ENCODE measurements at places on chromosomes 16 and 17. TPM values are rescaled to one million over a fixed set of nuclear protein-coding genes. Genes with fewer than 3 reads are reported as not detected.

Gene KRTAP9-6
- not detected for total RNA-seq

Gene MT1G
- total RNA-seq = not detected

Gene CPNE7
- 6.2 TPM for total RNA-seq

Gene TUBB3
- not detected for total RNA-seq

Gene MYH11
- total RNA-seq = 3,048 TPM

Gene PROCA1
- not detected for total RNA-seq

DNA sequence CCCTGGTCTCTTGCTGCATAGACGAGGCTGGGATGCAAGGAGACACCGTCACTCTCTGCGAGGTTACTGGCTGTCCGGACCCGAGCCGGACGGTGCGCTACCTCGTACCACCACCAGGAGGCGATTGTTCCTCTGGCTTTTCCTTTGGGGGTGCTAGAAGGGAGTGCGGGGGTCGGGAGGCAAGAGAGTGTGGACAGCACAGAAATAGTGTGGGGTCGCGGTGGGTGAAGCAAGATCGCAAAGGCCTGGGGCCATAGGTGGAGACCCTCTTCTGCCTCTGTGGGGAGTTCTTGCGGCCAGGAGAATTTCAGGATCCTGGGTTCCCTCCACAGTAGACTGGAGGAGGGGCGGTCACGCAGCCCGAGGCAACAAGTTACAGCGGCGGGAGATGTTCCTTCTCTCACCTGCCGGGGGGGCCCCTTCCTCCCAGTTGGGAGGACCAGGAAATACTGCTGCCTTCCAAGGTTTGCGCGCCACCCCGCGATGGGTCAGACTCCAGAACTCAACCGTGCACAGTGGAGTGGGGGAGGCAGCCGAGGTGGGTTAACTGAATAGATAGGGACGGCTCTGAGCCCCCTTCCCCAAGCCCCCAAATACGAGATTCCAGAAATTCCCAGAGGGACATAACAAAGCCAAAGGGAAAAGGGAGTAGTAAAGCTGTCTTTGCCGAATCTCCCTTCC is 6.9 kb downstream of the PHOSPHO1 start:
- no peak overlapping the region for H3K27ac ChIP-seq
- H3K4me3 ChIP-seq = peak overlapping the region; percentile 39
- no peaks in the 10 kb centered on the region for H3K36me3 ChIP-seq
- peak; percentile 68 for DNase-seq
- H3K4me1 ChIP-seq = peaks cover 29% of the 10 kb centered on the region

DNA sequence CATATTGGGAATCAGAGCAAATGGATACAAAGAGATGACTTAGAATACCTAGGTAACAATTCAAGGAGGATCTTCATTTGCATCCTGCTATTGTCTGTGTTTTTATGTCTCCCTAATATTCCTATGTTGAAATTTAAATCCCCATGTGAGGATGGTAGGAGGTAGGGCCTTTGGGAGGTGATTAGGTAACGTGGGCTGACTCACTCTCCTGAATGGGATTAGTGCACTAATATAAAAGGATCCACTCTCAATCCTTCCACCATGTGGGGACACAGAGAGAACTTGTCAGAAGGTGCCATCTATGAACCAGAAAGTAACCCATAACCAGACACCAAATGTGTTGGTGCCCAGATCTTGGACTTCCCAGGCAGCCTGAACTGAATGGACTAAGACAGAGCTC is 83.4 kb downstream of the CDH8 start:
- no peaks in the 10 kb centered on the region for H3K36me3 ChIP-seq
- H3K27me3 ChIP-seq = no peaks in the 10 kb centered on the region
- no peaks in the 10 kb centered on the region for H3K4me1 ChIP-seq

GRCh38 chr17:78589031-78589675 is 12.0 kb upstream of the DNAH17 start:
- DNase-seq = no peak
- H3K27me3 ChIP-seq = no peaks in the 10 kb centered on the region
- H3K4me3 ChIP-seq = no peak overlapping the region

GRCh38 chr17:44199553-44200477 is at the start of gene ATXN7L3:
ATXN7L3 (minus strand) TSS chr17:44199884; CDS start chr17:44198070, 1,814 bp downstream.
- peak within 1 kb of the TSS; percentile 71 for H3K4me3 ChIP-seq
- peak within 1 kb of the TSS; percentile 97 for H3K27ac ChIP-seq
- H3K36me3 ChIP-seq = peaks cover 25% of the 10 kb centered on the region
- peak; percentile 99 for DNase-seq

DNA sequence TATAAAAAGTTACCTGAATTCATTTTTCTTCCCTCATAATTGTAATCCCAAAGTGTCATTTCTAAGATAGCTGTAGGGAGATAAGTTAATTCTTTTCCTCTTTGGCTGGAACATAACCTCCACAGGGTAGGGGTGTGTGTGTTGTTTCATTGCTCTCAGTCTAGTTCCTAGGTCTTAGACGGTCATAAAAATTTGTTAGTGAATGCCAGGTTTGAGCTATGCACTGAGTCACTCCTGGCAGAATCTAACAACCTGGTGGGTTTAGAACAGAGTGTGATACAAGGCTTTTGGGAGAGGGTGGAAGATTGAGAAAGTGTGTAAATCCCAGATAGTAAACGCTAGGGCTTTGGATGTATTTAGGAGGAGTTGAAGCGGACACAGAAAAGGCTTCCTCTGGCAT is 894 bp upstream of the PHKG2 start:
- peak overlapping the region; percentile 96 for H3K4me3 ChIP-seq
- H3K27ac ChIP-seq = peak overlapping the region; percentile 86
- no peaks in the 10 kb centered on the region for H3K27me3 ChIP-seq
- H3K36me3 ChIP-seq = peaks cover 56% of the 10 kb centered on the region

DNA sequence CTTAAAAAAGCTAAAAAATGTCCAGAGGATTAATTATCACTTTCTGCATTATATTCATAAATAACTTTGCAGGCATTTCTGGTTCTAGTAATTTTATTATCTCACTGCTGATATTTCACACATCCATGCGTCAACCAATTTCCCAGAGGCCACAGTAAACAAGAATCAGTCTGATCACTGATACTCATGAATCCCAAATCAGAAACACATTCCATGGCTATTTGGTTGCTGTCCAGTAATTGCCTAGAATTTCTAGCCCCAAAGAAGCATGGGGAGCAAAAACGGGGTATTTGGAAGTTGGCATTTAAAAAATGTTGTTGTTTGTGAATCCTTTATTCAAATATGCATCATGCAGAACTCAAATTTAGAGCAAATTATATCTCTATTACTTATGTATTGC is 244.8 kb downstream of the CDH8 start:
- H3K4me3 ChIP-seq = no peak overlapping the region
- H3K27ac ChIP-seq = no peak overlapping the region
- H3K4me1 ChIP-seq = no peaks in the 10 kb centered on the region
- H3K36me3 ChIP-seq = no peaks in the 10 kb centered on the region
- H3K27me3 ChIP-seq = no peaks in the 10 kb centered on the region
- DNase-seq = no peak

- H3K4me1 ChIP-seq = no peaks in the 10 kb centered on the region
- no peaks in the 10 kb centered on the region for H3K27me3 ChIP-seq
- no peak for DNase-seq
- no peak overlapping the region for H3K4me3 ChIP-seq
- peaks cover 51% of the 10 kb centered on the region for H3K36me3 ChIP-seq
- H3K27ac ChIP-seq = no peak overlapping the region
Observed at GRCh38 chr17:77218902-77219301, 78.1 kb downstream of the SEC14L1 start.

DNA sequence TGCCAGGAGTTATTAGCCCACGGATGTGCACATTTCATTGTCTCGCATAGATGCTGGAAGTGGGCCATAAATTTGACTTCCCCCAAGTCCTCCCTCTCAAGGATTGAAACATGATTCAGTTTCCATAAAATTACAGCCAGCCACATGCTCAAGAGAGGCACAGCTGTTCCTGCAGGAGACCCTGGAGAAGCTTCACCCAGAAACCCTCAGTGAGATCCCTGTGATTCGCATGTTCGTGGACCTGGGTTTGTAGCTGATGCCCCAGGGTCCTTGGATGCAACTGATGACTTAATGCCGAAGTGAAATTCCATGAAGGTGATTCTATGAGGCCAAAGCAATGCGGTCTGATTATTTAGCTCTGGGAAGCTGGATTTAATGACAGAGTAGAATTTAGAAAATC is 24.7 kb upstream of the AQP8 start:
- no peak for DNase-seq
- no peak overlapping the region for H3K27ac ChIP-seq
- H3K4me1 ChIP-seq = no peaks in the 10 kb centered on the region
- no peaks in the 10 kb centered on the region for H3K27me3 ChIP-seq
- H3K36me3 ChIP-seq = no peaks in the 10 kb centered on the region

DNA sequence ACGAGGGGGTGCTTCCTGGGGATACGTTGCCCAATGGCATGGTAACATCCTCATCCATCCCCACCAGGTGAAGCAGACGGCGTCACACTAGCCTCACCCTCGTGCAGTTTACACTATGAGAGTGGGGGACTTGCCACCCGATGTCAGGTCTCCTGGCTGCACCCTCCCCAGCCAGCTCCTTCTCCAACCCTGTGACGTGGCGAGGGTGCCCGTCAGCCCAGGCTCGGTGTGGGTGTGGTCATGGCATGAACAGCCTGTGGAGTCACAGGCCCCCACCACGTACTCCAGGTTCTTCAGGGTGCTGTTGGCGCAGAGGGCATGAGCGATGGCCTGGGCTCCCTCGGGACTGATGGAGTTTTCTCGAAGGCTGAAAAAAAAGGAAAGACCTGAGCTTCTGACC is 28.3 kb downstream of the NLRC3 start:
- H3K27ac ChIP-seq = no peak overlapping the region
- H3K4me3 ChIP-seq = no peak overlapping the region
- H3K27me3 ChIP-seq = no peaks in the 10 kb centered on the region
- no peak for DNase-seq
- H3K4me1 ChIP-seq = no peaks in the 10 kb centered on the region

GRCh38 chr17:8125947-8126490 is 2.1 kb upstream of the HES7 start:
- H3K4me1 ChIP-seq = peaks cover 66% of the 10 kb centered on the region
- peaks cover 96% of the 10 kb centered on the region for H3K27me3 ChIP-seq
- peak overlapping the region; percentile 65 for H3K4me3 ChIP-seq
- peak overlapping the region; percentile 66 for H3K27ac ChIP-seq

DNA sequence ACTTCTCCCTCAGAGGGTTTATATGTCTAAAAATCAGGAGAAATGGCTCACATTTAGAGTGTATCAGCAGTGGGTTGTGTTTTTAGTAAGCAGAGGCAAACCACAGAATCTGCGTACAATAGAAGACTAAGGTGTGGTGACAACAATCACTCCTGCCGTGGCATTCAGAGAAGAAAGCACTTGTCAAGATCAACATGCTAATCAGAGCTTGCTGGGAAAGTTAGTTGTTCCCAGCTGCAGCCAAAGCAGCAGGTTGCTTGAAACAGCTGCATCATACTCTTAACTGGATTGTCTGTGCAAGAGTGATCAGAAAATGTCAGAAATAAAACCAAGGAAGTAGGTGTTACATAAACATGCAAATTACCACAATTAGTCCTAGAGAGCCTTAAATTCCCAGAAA is 616.4 kb downstream of the CDH8 start:
- no peak overlapping the region for H3K27ac ChIP-seq
- H3K4me3 ChIP-seq = no peak overlapping the region
- no peaks in the 10 kb centered on the region for H3K27me3 ChIP-seq
- DNase-seq = no peak

GRCh38 chr17:77496401-77496801 is 355.6 kb downstream of the SEC14L1 start:
- no peaks in the 10 kb centered on the region for H3K27me3 ChIP-seq
- peaks cover 15% of the 10 kb centered on the region for H3K4me1 ChIP-seq
- no peak for DNase-seq
- peaks cover 99% of the 10 kb centered on the region for H3K36me3 ChIP-seq

- peak overlapping the region; percentile 75 for H3K4me3 ChIP-seq
- no peaks in the 10 kb centered on the region for H3K27me3 ChIP-seq
- H3K4me1 ChIP-seq = peaks cover 33% of the 10 kb centered on the region
- peak overlapping the region; percentile 92 for H3K27ac ChIP-seq
Observed at GRCh38 chr17:76354317-76354729, 607 bp upstream of the PRPSAP1 start.

DNA sequence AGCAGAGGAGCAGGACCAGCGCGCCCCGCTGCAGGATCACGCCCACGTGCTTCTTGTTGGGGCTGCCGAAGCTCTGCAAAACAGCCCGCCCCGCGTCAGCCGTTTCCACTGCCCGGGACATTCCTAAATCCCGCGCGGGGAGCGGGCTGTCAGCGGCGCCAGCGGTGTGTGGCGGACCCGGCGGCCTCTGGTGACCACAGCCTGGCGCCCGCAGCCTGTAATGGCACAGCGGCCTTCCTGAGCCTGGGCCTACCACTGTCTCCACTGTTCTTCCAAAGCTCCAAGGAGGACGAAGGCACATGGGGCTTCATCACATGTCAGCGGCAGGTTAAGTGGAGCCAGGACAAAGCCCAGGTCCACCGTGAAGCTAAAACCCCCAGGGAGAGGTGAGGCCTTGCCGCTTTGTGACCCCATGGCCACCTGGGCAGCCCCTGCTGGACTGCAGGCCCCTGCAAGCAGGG is 2.5 kb downstream of the SLC47A2 start:
- no peak for DNase-seq
- H3K27me3 ChIP-seq = no peaks in the 10 kb centered on the region
- H3K4me1 ChIP-seq = no peaks in the 10 kb centered on the region
- H3K27ac ChIP-seq = no peak overlapping the region
- no peak overlapping the region for H3K4me3 ChIP-seq

DNA sequence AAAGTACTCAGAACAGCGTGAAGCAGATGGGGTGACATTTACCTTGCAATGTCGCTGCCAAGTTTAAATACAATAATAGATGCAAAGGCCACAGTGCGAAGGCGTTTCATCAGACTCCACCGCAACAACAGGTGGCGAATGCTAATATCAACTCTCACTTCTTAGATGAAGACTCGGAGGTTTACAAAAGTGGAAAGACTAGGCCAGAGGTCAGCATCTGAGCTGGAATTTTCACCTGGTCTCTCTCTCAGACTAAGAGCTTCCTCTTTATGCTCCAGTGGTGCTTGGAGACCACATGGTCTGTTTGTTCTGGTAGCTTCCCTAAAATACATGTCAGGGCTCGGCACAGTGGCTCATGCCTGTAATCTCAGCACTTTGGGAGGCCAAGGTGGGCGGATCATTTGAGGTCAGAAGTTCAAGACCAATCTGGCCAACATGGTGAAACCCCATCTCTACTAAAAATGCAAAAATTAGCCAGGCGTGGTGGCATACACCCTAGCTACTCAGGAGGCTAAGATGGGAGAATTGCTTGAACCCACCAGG is 169.1 kb downstream of the XYLT1 start:
- H3K36me3 ChIP-seq = no peaks in the 10 kb centered on the region
- H3K27me3 ChIP-seq = no peaks in the 10 kb centered on the region
- peaks cover 44% of the 10 kb centered on the region for H3K4me1 ChIP-seq
- no peak overlapping the region for H3K27ac ChIP-seq
- DNase-seq = peak; percentile 29

GRCh38 chr17:55068862-55069811 is 100.6 kb downstream of the STXBP4 start:
- no peak overlapping the region for H3K4me3 ChIP-seq
- no peak for DNase-seq
- no peaks in the 10 kb centered on the region for H3K36me3 ChIP-seq

All from stomach (tissue), 19 donors.